ENCODE measurements at places on chromosomes 16 and 17. TPM values are rescaled to one million over a fixed set of nuclear protein-coding genes. Genes with fewer than 3 reads are reported as not detected.

TMEM114 gene
- not detected for total RNA-seq

IL21R gene
- total RNA-seq: 29.2 TPM

RAMP2 gene
- not detected for total RNA-seq

KCNJ18 gene
- total RNA-seq: not detected

HOXB13 gene
- not detected for total RNA-seq

OR1A1 gene
- 0.05 TPM for total RNA-seq

NOS2 gene
- not detected for total RNA-seq

KRTAP2-1 gene
- not detected for total RNA-seq

PMP22 gene
- total RNA-seq: not detected

GPR139 gene
- total RNA-seq: not detected

- no peak for DNase-seq
Observed at GRCh38 chr16:22075776-22076175, 16.6 kb upstream of the VWA3A start.

- DNase-seq: no peak
Observed at GRCh38 chr17:28702026-28702751, 9.5 kb downstream of the PROCA1 start.

DNA sequence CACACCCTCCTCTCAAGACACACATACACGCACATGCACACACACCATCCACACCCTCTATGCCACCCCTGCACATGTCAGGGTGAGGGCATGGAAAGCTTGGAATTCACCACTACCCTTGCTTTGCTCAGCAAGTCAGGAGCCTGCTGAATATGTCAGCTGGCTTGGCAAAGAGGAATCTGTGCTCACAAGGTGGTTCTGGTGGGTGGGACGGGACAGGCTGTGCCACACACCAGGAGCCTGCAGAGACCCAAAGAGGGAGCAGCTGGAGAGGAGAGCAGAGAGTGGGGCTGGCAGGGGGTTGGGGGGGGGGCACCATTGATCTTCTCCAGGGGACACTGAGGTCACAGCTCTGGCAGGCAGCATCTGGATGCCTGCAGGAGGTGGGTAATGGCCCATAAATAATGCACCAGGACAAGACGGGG is 48.7 kb upstream of the NDRG4 start:
- DNase-seq: no peak

- DNase-seq: no peak
Observed at GRCh38 chr17:867896-868489, 85.8 kb downstream of the MRM3 start.

- no peak for DNase-seq
Observed at GRCh38 chr17:36683387-36683786, 82.0 kb downstream of the MRM1 start.

- DNase-seq: no peak
Observed at GRCh38 chr16:47599512-47599911, 138.4 kb downstream of the PHKB start.

DNA sequence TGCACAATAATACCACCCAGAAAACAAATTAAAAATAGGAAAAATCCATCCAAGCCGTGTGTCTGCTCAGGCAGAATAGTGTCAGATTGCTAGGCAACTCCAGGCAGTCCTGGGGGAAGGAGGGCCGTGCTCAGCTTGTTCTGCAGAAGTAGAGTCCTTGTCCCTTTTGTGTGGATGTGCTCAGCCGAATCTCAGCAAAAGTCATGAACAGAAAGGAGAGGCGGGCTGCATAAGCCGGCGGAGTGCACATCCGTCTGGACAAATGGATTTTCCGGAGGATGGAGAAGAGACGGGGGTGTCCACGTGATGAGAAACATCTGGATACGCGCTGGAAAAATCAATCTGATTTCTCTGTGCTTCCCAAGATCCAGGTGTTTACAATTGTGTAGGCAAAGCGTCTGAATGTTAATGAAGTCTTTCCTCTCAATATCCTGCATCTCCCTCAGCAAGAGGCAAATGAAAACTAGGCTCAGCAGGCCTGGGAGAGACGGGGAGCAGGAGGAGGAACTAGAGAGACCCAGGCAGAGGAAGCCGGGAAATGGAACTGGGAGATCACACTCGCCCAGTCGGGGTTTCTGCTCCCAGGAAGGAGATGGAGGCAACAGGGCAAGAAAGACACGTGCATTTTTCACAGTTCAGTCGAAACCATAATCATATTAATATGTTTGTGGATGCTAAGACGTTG is 7.7 kb upstream of the RBFOX3 start:
- no peak for DNase-seq

DNA sequence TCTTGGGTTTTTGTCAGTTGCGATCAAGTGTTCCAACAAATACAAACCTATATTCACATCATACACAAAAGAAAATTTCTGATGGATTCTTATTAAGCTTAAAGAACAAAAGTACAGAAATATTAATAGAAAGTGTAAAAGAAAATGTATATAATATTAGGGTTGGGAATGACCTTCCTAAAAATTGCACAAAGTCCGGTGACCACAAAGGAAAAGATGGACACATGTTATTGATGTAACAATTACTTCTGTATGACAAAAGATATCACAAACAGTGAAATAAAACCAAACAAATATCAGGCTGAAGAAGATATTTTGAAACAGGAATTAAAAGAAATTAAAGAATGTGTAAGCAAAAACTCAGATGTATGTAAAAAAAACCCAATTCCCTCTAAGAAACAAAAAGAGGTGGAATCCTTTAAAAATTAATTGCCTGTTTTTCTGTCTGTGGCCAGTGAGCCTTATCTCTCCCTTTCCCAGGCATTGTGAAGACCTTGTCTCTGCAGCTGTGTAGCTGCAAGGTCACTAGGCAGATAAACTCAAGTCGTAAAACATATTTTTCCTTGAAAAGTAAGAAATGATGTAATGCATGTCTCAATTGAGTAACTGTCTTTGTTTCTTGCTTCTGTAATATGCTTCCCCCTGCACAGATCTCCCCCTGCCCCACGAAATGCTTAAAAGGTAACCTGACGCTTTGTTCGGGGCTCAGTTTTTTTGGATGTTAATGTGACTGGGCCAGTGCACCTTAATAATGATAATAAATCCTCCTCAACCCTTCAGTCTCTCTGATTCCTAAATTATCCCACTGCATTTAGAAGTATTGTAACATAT is 2.8 kb downstream of the ST6GALNAC1 start:
- no peak for DNase-seq

GRCh38 chr16:12395268-12395667 is 408.4 kb downstream of the CPPED1 start:
- no peak for DNase-seq

DNA sequence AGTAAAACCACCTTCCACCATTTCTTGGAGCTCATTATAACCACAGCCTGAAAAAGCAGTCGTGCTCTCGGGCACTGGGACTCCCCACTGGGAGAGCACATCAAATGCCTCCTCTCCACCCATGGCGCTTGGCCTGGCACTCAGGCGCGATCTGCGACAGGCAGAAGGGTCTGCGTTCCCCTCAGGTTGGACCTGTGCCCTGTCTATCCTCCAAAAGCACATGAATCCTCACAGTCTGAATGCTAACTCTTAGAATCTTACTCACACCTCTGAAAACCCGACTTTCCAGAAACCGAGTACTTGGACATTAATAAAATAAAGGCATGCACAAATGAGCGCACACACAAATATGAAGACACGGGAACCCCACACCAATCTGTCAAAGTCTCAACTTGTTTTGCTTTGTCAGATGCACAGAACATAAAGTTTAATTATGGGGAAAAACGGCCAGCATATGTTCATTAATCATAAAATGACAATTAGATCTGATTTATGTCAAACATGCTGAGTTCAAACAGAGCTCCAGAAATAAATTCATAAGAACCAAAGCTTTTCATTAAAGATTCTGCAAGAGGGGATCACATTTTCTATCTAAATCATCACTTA is 20.5 kb upstream of the FAAP100 start:
- DNase-seq: no peak

- peak; percentile 66 for DNase-seq
Observed at GRCh38 chr16:10949424-10949970, 5.1 kb downstream of the CLEC16A start.

DNA sequence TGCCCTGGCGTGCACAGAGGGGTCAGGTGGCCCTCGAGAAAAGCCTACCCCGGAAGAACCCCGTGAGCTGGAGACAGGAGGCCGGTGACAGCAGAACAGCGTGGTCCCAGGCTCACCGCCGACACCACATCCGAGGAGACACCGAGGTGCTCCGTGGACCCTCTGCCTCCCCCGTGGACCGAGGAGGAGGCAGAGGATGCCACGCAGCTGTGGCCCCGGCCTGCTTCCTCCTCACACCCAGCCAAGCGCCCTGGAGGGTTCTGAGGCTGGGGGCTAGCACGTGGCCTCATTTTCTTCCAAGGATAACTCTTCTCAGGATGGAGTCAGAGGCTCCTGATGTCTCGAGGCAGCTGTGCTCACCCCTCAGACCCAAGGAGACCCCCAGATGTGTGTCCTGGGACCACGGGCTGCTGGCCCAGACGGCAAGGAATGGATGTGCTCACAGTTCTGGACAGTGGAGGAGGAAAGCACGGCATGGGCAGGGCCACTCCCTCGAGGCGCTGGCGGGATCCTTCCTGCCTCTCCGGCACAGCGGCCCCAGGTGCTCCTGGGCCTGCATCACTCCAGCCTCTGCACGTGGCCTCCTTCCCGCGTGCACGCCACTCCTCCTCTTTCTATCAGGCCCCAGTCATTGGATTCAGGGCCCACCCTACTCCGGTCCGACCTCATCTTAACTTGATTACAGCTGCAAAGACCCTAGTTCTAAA is 4.4 kb upstream of the PVALEF start:
- no peak for DNase-seq

DNA sequence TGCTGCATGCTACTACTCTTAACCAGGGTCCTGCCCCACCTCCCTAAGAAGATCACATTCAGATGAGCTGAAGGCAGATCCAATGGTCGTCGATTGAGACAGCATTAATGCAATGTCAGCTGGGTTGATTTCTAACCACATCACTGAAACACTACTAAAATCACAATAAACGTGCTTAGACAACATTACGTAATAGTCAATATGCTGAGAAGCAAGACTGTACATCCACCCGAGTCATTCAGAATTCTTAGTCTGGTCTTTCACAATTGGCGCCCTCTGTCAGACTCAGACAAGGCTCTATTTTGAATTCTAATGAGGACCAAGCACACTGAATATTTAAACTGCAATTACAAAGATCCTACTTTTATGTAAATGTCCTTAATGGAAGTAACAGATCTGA is 205.2 kb downstream of the STX8 start:
- no peak for DNase-seq

DNA sequence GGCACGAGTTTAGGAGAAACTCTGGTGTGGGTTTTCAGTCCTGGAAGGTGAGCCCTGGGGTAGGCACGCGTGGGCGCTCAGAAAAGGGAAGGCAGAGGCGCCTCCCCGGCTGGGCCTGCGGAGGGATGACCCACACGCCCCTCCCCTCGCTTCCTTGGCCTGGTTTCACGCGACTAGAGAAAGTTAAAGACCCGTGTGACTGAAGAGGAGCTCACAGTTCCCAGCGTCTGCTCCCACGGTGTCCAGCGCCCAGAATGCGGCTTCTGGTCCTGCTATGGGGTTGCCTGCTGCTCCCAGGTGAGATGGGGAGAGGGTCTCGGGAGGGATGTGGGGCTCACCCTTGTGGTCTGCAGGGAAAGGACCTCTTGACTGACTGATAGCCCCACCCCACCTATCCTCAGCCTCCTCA is at the start of gene CD300LG:
Gene CD300LG (plus strand): TSS at position 214 of the 409 bp plus-strand sequence. CDS start 41 bp downstream, at position 255.
- no peak for DNase-seq

- no peak for DNase-seq
Observed at GRCh38 chr16:22023505-22023904, 15.6 kb downstream of the MOSMO start.

DNA sequence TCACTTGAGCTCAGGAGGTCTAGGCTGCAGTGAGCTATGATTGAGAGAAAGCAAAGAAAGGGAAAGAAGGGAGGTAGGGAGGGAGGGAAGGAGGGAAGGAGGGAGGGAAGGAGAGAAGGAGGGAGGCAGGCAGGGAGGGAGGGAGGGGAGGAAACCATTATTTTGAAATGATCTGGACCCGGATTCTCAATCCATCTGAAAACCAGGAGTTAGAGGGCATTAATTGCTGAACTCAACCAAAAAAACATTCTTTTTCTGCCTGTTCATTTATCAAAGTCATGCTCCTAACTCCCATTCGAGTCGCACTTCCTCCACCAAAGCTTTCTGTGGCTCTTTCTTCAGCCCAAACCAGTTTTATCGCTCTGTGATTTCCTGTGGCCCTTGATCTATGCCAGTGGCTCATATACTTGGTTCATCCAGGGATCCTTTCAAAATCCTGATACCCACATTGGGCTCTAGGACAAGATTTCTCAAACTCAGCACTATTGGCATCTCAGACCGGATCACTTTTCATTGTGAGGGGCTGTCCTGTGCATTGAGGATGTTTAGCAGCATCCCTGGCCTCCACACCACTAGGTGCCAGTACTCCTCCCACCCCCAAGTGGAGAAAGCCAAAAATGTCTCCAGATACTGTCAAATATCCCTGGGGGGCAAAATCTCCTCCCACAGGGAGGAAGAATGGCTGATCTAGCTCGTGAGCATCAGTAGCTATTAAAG is 38.2 kb downstream of the CMTM4 start:
- DNase-seq: no peak

All from activated CD4-positive, alpha-beta memory T cell treated with anti-CD3 and anti-CD28 coated beads, Interleukin-2, amount 10 ng/mL, durations not matched to agents 7 days and 5 days (primary cell).